ENCODE measurements at places on chromosomes 12 and 14.

DNA sequence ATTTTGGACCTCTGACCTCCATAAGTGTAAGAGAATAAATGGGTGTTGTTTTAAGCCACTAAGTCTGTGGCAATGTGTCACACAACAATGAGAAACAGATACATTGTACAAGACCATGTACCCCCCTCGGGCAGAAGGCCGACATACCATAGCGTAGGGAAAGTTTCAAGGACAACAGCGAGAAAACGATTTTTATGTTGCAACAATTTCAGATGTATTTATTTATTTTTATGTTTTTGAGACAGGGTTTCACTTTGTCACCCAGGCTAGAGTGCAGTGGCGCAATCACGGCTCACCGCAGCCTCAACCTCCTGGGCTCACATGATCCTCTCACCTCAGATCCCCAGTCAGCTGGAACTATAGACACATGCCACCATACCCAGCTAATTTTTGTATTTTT lies 136.4 kb upstream of the NCOR2 start:
- no peak for ATAC-seq

- ATAC-seq = no peak
These were observed 33.6 kb downstream of the TMEM233 start for GRCh38 chr12:119627019-119627643.

DNA sequence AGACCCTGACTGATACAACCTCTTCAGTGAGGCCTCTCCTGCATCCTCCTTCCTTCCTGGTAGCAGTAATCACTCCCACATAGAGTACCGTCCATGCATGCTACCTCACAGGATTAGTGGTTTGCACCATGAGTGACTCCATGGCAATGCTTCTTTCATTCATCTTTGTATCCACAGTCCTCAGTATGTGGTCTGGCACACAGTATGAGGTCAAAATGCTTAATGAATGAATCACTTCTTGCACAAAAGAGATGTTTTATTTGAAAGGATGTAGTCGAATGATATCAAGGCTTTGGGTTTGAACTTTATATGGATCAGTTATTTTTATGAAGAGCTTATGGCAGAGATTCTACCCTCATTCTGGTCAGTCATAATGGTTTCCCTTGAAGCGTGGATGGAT lies 42.2 kb downstream of the KCNA5 start:
- no peak for ATAC-seq

DNA sequence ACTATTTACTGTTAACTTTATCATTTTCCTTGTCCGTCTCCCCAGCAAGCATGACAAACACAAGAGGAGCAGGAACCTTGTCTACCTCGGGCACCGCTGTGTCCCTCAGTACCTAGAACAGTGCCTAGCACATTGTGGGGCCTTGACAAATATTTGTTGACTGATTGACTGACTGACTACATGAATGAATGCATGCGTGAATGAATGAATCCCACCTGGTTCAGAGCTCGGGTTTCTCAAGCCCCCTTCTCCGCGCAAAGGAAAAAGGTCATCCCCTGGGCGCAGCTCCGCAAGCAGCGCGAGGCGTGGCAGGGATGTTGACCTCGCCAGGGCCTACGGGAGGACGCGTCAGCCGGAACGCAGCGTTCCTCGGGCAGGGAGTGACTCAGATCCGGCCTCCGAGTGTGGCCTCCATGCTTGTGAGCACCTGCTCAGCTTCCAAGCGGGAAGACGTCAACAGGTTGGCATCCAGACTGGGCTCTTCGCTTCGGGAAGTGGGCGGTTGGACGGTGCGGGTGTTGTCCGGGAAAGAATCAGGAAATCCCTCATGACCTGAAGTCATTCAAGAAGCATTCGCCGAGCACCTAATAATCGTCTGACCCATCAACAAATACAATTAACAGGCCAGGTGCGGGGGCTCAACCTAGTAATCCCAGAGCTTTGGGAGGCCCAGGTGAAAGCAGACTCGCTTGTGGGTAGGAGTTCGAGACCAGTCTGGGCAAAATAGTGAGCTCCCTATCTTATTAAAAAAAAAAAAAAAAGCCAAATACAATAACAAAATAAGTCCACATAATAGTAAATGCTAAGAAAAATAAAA lies 13.9 kb upstream of the UBC start:
- ATAC-seq = peak; percentile 30

DNA sequence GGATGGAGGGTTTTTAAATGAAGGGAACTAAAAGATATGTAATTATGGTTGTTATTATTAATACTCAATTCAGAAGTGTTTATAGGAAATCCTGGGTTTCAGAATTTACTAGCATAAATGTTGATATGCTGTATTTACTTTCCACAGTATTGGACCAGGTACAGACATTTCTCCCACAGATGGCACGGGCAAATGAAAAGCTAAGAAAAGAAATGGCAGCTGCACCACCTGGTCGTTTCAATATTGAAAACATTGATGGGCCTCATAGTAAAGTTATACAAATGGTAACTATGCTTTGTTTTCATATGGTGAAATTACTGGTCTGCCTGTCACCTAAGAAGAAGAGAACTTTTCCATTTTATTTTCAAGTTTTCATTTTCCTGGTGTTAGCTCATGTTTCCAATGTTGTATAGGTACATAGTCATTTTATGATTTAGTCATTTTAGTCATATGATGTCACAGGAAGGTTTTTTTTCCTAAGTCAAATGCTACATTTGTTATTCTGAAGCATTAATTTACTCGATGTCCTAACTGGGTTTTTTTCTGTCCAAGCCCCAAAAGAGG lies 5.5 kb downstream of the NOPCHAP1 start:
- no peak for ATAC-seq

DNA sequence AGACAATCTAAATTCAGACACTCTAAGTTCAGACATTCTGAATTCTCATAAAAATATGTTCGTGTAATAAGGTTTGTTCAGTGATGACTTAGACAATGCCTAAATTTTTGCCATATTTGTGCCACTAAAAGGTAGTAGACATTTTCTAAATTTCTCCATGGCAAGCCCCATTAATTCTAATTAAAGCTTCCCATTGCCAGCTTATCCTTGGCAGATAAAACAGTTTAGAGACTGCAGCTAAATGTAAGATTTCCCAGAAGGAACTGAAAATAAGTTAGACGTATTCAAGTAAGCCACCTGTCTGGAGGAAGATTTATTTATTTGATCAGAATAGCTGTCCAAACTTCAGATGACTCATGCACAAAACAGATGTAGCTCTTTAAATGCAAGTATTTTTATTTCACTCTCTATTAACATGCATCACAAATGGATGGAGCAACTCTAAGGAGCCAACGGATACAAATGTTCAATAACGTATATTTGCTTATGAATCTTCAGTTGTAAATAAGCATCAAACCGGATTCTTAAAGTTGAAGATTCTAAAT lies 130.4 kb downstream of the SLC2A13 start:
- ATAC-seq = no peak

DNA sequence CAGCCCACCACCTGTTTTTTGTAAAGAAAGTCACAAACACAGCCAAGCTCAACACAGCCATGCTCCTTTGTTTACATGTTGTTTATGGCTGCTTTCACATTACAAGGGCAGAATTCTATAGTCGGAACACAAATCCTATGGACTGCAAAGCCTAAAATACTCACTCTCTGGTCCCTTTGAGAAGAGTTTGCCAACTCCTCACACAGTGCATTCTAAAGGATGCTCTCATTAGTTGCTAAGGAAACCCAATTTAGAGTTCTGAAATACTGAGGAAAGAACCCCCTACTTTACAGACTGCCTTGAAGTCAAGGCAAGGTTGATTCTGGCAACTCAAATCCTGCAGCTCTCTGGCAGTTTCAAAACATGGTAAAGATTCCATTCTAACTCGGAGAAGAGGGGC lies 38.3 kb downstream of the DCP1B start:
- no peak for ATAC-seq

DNA sequence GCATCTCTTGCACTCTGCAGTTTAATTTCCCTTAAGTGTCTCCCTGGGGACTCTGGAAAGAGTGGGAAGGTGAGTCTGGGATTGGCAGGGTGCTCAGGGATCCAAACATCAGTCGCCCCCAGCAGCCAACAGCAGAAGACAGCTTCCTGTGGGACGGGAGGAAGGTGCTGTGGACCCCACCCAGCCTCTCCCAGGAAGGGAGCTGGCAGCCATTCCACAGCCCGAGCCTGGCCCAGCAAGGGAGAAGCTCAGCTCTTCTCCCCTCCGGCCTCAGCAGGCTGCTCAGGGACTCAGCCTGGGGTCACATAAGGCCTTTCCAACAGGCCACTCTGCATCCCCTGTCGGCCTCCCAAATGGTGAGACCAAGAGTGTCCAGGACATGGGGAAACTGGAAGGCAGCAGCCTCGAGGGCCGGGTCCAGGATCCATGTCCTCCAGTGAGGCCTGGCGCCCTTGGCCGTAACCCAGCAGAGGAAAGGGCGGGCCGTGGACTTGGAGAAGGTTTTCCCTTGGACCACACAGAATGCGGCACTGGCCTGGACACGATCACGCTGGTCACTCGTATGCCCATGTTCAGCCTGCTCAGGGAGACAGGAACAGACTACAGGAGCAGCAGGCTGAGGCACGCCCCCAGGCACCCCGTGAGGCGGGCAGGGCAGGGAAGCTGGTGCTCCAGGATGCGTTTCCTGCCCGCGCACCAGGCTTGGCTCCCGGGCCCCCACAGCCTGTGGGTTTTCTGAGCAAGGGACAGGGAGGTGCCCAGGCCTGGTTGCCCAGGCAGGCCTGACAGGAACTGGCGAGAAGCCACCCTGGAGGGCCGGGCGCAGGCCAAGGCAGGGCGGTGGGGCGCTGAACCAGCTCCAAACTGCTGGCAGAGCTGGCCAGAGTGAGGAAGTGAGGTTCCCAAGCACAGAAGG lies 3.5 kb downstream of the XRCC3 start:
- ATAC-seq = no peak

DNA sequence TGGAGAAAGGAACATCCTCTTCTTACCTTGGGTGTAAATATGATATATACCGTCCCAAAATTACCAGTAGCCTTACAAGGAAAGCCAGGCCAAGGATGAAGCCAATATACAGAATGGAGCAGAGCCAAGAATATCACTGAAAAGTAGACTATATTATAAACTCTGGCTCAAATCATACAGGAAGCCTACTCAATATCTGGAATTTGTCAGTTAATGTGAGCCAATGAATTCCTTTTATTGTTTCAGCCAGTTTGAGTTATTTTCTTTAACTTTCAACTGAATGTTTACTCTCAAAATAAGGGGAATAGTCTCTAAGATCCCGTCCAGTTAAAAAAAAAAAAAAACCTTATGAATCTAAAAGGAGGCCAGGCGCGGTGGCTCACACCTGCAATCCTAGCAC lies 9.8 kb upstream of the DENND5B start:
- ATAC-seq = no peak

- no peak for ATAC-seq
These were observed 62.1 kb upstream of the TRIM9 start for GRCh38 chr14:51157012-51157411.

- peak; percentile 78 for ATAC-seq
These were observed 12.2 kb upstream of the MYH7 start for GRCh38 chr14:23447361-23448350.

- ATAC-seq = no peak
These were observed 506.1 kb downstream of the RMST start for GRCh38 chr12:97968641-97969197.

- no peak for ATAC-seq
These were observed at the start of gene TMTC1 for GRCh38 chr12:29783773-29784666. Gene TMTC1, minus strand, starts transcription at chr12:29783942. Its CDS starts 191 bp downstream, at chr12:29783751.

- no peak for ATAC-seq
These were observed 1330.7 kb upstream of the TMEM132C start for GRCh38 chr12:126936181-126936851.

DNA sequence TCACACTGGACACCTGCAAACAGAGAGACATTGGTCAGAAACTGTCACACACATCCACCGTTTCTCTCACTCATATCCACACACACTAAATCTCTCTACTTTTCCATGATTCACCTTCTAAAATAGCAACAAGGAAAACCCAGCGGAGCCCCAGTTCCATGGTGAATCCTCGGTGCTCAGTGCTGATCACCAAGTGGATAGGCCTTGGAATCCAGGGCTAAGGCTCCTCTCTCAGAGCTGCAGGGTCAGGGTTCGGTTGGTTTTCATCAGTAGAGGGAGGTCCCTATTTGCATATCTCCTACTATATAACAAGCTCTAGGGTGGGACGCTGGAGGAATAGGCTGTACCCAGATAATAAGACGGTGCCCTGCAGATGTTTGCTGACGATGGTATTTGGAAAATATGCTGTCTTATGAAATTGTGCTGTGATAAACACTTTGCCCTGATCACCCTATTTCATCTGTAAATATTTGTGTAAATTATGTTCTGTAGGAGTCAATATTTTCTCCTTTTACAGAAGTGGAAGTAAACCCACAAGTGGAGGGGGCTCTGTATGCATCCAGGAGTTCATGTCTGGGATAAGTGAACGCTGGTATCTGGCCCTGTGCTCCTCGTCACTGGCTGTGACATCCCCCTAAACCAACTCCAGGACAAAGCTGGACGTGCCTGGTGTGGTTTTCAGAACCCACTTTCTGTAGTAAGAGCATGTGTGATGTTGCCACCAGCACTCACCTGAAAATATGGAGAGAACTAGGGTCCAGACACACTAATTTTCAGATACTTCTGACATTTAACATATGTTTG lies 709.2 kb downstream of the TMEM121 start:
- ATAC-seq = no peak

DNA sequence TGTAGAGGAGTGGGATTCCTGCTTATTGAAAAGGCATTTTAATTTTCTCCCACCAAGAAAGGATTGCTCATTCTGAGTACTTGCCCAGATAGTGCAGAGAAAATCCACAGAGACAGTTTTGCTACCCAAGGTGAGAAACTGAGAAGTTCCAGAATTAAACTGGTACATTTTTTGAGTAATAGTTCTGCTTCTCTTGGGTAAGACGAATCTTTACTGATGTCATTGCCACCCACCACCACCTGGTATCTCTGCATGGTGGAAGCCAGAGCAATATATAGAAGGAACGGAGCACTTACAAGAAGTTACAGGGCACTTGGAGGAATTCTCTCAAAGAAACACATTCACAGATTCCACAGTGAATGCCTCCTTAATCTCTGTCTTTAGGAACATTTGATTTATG lies 20.7 kb upstream of the FRMD6 start:
- ATAC-seq = no peak

DNA sequence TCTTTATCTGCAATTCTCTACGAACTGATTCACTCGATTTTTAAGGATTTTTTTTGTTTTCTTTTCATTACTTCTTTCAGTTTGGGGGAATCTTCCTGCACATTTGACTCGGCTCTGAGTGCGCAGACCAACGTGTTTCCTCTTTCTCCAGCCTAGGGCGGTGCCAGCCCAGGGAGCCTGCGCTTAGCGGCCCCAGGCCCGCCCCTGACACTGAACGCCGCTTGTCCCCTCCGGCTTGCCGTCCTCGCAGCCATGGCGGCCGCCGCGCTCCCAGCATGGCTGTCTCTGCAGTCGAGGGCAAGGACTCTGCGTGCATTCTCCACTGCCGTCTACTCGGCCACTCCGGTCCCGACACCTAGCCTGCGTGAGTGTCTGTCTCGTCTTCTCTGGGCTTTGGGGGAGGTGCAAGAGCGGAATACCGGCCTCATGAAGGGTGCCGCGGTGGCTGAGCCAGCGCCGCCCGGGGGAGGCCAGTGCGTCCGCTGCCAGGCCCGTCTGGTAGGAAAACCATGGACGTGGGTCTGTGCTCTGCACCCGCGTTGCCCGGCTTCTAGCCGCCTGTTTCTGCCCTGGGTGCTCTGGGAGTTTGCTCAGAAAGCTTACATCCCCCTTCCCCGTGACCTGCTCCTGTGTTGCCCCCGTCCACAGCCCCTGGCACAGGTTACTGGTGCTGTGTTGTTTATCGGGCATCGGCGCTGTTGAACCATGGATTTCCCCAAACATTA lies at the start of gene MRPS35:
TSS of gene MRPS35 (plus strand) at position 241 of the 725 bp plus-strand sequence. CDS start at position 253, 12 bp downstream.
- peak; percentile 99 for ATAC-seq

GRCh38 chr14:92397150-92397952 lies 74.4 kb downstream of the SLC24A4 start:
- no peak for ATAC-seq

- no peak for ATAC-seq
These were observed 2.3 kb downstream of the SLC48A1 start for GRCh38 chr12:47775100-47775911.

Measured in activated CD4-positive, CD25-positive, alpha-beta regulatory T cell treated with anti-CD3 and anti-CD28 coated beads, Interleukin-2, amount 50 U/mL, for 24 hours (primary cell).